ENCODE measurements at places on chromosomes 6 and 20.

GRCh38 chr6:43508481-43509141 lies 1.5 kb downstream of the LRRC73 start:
- DNase-seq: no peak

- no peak for DNase-seq
Observed at GRCh38 chr20:16167423-16168130, 405.7 kb downstream of the KIF16B start.

GRCh38 chr20:37523012-37523391 lies 2.0 kb downstream of the NNAT start:
- no peak for DNase-seq

DNA sequence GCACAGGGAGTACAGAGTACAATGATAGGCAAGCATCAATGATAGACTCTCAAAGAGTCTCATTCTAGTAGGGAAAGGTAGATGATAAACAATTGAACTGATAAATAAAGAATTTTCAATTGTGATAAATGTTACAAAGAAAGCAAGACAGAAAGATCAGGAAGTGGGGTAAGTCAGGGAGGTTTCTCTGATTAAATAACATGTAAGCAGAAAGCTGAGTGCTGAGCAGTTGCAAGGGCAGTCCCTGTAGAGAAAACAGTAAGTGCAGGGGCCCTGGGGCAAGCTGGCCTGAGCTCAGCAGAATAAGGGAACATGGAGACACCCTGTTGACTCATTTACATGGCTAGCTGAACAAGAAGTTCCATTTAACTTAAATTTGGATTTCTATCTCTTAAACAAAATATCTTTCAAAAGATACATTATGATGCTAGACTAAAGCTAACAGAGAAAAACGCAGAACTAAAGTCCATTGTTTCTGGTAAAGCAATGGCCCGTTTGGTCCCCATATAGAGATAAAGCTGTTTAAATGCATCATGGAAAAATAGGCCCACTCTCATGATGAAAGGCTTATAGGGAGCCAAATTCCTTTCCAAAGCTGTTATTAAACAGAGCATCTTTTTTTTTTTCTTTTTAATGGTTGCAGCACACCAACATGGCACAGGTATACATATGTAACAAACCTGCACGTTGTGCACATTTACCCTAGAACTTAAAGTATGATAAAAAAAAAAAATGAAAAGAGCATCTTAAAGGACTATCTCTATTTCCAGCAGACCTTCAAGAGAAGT lies 5.3 kb upstream of the TNFAIP3 start:
- no peak for DNase-seq

DNA sequence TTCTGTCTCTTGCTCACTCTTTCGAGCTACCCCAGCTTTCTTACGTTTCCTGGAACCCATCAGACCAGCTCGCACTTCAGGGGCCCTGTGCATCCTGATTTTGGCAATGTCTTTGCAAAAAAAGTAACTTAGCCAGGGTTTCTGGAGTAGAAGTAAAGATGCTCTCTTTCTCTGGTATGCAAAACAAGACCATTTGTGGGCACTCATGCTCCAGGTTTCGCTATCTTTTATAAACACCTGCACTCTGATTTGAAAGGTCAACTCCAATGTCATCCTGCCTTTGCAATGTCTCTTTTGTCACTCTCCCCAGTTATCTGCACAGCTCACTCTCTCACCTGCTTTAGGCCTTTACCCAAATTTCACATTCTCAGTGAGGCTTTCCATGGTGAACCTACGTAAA lies 869.1 kb downstream of the QKI start:
- no peak for DNase-seq

- no peak for DNase-seq
Observed at GRCh38 chr20:13295637-13296036, 74.6 kb downstream of the ISM1 start.

- DNase-seq: no peak
Observed at GRCh38 chr20:15843777-15844176, 729.5 kb downstream of the KIF16B start.

- no peak for DNase-seq
Observed at GRCh38 chr20:35773154-35773751, 1.4 kb downstream of the PHF20 start.

DNA sequence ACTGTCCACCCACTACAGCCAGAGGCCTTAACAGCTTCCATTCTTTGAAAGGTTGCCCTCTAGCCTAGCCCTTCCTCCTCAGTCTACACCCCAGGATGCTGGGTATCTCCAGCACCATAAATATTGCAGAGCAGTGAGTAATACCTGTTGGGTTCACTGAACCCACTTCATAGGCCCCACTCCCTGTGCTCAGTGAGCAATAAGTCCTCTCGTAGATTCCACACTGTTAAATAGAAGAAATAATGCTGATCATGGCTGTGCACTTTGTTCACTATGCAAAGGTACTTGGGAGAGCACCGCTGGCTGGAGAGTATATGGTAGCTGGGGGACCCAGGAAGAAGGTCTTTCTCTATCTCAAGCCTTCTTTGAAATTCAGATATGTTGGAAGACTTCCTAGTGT lies 87.3 kb downstream of the RSPH3 start:
- DNase-seq: no peak

- no peak for DNase-seq
Observed at GRCh38 chr6:511488-512137, 120.1 kb downstream of the IRF4 start.

GRCh38 chr6:7721649-7722048 lies 4.2 kb upstream of the BMP6 start:
- no peak for DNase-seq

DNA sequence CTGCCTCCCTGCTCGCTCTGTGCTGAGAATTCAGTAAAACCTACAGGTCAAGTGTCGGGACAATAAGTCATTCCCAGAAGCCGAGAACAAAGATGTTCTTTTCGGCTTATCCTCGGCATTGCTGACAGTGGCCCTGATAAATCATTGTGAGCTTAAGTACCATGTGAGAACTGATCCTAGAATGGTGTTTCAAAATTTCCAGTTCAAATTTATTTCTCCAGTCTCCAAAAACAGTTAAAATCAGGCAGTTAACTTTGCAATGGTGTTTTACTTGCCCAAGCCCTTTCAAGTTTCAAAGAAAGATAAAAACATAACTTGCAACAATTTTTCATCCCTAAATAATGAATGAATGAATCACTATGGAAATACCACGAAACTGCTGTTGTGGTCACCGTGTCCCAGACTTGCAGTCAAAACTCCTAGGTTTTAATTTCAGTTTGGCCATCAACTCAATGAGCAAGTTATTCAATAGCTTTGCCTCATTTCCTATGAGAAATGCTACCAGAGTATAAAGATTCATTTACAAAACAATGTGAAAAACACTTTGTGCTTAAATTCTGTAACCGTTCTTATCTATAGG lies 4.3 kb downstream of the ATP5F1E start:
- DNase-seq: no peak

GRCh38 chr20:34112600-34113101 lies 608 bp upstream of the EIF2S2 start:
- DNase-seq: peak; percentile 47

GRCh38 chr20:432677-433299 lies 24.7 kb downstream of the RBCK1 start:
- DNase-seq: no peak

- no peak for DNase-seq
Observed at GRCh38 chr6:26550250-26550993, 12.3 kb downstream of the HMGN4 start.

- no peak for DNase-seq
Observed at GRCh38 chr6:142013287-142013686, 119.4 kb upstream of the GJE1 start.

- DNase-seq: no peak
Observed at GRCh38 chr6:70900047-70900446, 56.8 kb downstream of the B3GAT2 start.

DNA sequence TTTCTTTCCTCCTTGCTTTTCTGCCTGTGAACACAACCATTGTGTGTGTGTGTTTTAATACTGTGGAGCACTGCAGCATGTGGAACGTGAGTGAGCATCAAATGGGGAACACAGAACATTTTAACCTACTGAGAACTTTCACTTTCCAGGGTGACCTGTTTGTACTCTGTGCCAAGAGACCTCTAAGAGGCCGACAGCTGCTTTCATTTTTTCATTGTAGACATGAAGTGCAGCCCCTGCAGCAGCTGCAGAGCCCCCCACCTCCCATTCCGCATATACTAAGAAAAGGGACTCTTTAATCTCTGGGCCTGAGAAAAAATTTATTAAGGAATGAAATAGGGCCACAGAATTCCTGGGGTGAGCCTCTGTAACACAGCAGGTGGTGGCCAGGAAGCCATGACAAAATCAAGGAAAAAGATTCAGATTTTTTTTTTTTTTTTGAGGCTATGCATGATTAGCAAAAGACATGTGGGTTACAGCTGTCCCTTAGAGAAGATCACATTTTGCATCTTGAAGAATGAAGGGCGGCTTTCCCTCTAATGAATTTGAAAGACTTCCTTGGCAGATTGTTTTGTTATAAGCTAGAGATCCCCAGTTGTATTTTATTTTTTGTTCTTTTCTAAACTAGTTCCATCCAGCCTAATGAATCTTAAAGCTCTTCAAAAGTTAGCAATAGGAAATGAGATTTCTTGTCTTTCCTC lies 503.4 kb downstream of the CD109 start:
- no peak for DNase-seq

DNA sequence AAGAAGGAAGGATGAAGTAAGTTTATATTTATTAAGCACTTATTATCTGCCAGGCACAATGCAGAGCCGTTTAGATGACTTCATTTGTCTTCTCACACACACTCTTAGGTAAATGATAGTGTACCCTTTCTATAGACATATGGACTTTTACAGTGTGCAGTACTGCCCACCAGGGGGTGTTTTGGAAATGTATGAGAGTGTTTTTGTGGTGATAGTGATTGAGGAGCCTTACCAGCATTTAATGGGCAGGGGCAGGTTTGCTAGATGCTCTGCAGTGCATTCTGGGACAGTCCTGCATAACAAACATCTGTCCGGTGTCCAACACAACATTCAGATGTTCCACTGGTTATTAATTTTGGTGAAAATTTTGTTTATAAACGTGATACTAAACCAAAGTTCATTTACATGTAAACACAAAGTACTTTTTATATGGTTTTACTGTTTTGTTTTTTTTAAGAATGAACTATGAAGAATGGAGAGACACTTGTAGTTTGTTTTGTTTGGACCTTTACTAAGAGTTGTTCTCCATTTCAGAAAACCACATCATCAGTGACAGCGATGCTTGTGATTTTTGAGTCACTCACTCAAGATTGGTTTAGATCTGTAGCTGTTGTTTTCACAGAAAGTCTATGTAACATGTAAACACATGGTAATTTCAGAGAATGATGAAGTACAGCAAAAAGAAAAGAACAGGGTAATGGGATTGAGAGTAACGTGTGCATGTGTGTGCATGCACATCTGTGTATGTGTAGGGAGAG lies 19.9 kb downstream of the KCNS1 start:
- DNase-seq: no peak

DNA sequence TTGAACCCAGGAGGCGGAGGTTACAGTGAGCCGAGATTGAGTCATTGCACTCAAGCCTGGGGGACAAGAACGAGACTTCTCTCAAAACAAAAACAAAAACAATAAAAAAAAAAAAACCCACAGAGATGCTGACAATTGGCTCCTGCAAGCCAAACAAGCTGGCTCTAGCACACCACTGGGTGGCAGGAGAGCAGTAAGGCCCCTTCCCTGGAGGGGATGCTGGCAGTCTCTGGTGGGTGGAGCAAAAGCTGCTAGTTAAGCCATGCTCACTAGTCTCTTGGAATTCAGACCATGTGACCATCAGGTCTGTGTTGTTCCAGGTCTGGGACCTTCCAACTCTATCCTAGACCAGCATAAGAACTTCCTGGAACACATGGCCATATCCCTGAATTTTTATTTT lies 18.9 kb upstream of the DSN1 start:
- DNase-seq: no peak

DNA sequence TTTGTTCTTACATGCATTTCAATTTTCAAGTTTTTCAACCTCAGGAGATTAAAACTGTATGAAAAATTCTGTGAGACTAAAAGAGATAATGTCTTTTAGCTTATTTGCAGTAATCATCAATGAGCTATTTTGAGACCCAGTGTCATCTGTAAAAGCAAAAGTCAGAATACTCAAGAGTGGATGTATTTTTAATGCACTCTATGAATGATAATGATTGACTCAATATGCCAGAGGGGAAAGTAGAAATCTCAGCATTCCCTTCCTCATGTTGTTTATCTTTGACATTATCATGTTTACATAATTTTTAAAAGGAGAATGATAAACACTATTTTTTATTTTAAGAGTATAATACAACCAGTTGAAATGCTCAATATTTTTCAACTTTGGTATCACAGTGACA lies 162.1 kb downstream of the MMUT start:
- no peak for DNase-seq

DNA sequence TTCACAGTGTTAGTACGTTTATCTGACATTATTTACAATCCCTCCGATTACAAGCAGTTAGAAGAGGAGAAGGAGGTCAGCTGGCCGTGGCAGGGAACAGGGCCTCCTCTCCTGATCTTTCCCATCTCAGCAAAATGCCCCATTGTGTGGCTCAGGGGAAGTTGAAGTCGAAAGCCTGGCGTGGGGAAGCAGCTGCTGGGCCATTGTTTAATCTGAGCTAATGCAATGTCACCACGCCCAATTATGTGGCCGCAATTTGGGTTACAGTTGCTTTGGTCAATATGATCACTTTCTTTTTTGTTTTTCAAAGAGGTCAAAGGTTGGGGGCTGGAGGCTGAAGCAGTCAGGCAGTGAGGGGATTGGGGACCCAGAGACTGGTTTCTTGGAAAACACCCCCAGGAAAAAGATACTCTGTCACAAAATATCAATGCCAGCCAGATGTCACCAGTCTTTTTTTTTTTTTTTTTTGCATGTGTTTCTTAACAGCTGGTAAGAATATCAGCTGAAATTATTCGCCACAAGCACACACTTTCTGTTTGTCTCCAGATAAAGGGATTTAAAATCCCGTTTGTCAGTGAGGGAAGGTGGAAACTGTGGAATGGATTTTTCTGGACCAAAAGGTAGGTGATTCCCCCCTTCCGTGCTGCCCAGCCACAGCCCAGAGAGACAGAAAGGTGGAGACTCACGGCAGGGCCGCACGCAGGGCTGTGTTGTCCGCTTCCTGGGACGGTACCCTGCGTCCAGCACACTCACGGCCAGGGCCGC lies 24.6 kb downstream of the DLL1 start:
- DNase-seq: no peak

DNA sequence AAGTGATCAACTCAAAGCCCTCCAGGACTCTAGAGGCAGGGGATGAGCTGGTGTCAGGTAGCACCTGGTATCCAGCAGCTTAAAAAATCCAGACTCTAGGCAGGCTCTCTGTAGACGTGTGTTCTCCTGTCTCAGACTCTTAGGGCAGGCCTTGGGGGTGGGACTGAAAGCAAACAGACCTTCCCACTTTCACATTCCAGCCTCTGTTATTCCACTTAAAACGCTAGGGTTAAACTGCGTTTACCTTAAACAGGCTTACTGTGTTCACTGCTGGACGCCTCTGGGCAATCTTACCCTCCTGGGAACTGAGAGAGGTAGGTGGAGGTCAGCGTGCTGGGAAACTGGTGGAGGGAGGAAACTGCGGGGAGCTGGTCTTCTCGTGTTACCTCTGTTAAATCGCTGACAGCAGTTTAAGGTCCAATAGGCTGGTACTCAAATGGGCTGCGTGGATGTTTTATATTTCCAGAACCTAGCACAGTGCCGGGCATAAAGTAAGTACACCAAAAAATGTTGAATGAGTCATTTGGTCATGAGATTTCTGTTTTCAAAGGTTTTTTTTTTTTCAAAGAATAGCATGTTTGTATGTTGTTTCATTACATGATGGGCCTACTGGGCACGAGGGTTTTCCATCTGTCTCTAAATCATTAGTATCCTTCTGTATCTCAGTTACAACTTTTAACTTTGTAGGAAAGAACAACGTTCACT lies at the start of gene GCNT2:
GCNT2 (plus strand) TSS at position 248 of the 705 bp plus-strand sequence. CDS start 7,561 bp downstream, outside the sequence.
- no peak for DNase-seq
